ENCODE measurements at places on chromosomes 1 and 21.

DNA sequence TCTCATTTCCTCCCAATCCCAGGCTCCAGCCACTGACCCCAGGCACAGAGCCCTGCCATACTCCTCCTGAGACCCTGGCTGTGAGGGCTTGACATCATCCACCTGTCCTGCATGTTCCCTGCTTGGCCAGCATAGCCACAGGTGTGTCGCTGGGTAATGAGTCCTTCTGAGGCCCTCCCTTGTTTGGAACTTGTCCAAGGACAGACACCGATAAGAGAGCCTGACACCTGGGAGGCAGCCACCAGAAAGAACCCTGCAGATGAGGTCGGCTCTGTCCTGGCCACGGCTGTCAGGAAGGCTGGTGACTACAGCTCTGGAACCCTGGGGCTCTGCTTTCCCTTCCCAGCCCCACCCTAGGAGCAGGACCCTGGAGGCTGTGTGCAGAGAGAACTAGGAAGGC is 34.6 kb downstream of the TMEM63A start:
- no peak for DNase-seq
- no peak overlapping the region for H3K27ac ChIP-seq
- peaks cover 13% of the 10 kb centered on the region for H3K4me1 ChIP-seq
- peaks cover 17% of the 10 kb centered on the region for H3K36me3 ChIP-seq
- no peaks in the 10 kb centered on the region for H3K27me3 ChIP-seq
- H3K4me3 ChIP-seq = no peak overlapping the region

- H3K27ac ChIP-seq = no peak overlapping the region
- no peaks in the 10 kb centered on the region for H3K27me3 ChIP-seq
- no peak overlapping the region for H3K4me3 ChIP-seq
- H3K4me1 ChIP-seq = peaks cover 23% of the 10 kb centered on the region
- DNase-seq = no peak
- H3K36me3 ChIP-seq = peaks cover 12% of the 10 kb centered on the region
These were observed 311.2 kb downstream of the NFIA start for GRCh38 chr1:61393575-61393974.

GRCh38 chr1:56133522-56134472 is 445.6 kb downstream of the PLPP3 start:
- no peaks in the 10 kb centered on the region for H3K27me3 ChIP-seq
- no peak for DNase-seq
- H3K27ac ChIP-seq = no peak overlapping the region
- peaks cover 22% of the 10 kb centered on the region for H3K4me1 ChIP-seq
- no peak overlapping the region for H3K4me3 ChIP-seq

- no peak for DNase-seq
- H3K27me3 ChIP-seq = no peaks in the 10 kb centered on the region
- H3K4me1 ChIP-seq = peaks cover 22% of the 10 kb centered on the region
- H3K36me3 ChIP-seq = no peaks in the 10 kb centered on the region
- no peak overlapping the region for H3K4me3 ChIP-seq
These were observed 76.4 kb downstream of the EVI5 start for GRCh38 chr1:92708368-92708950.
